ENCODE measurements at places on chromosomes 1 and 21.

DNA sequence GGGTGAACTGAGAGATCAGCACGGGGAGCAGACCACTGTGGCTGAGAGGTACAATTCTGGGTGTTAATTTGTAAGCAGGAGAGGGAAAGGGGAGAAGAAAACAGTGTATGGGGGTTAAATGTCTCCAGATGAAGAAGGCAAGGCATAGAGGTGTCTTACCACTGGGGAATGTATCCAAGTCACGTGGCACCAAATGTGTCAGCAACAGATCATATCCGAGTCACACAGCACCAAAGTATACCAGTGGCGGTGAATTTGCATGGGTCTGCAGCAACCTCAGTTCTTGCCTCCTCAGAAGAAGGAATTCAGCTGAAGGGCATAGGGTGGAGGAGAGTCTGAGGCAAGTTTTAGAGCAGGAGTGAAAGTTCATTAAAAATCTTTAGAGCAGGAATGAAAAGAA lies 21.2 kb upstream of the SYCP1 start:
- no peak for DNase-seq
- peaks cover 4% of the 10 kb centered on the region for H3K4me1 ChIP-seq
- peaks cover 3% of the 10 kb centered on the region for H3K27me3 ChIP-seq
- no peak overlapping the region for H3K27ac ChIP-seq
- no peak overlapping the region for H3K4me3 ChIP-seq

DNA sequence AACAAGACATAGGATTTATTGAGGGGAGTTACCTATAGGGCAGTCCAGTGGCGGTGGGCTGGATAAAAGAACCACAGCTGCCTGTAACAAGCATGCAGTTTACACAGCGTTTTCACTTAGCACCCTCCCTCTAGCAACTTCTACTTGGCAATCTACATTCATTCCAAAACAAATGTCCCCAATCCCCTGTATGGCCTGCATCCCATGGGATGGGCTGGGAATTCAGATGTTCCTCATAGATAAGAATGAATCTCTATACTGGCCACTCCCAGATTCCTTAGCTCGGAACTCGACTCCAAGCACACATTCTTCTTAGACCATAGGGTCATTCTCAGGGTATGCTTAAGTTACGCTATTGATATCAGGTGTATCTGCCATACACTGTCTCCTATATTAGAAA lies 33.3 kb downstream of the PCP4 start:
- H3K27me3 ChIP-seq, result no peaks in the 10 kb centered on the region
- H3K4me1 ChIP-seq, result no peaks in the 10 kb centered on the region
- no peak overlapping the region for H3K4me3 ChIP-seq
- H3K36me3 ChIP-seq, result no peaks in the 10 kb centered on the region

DNA sequence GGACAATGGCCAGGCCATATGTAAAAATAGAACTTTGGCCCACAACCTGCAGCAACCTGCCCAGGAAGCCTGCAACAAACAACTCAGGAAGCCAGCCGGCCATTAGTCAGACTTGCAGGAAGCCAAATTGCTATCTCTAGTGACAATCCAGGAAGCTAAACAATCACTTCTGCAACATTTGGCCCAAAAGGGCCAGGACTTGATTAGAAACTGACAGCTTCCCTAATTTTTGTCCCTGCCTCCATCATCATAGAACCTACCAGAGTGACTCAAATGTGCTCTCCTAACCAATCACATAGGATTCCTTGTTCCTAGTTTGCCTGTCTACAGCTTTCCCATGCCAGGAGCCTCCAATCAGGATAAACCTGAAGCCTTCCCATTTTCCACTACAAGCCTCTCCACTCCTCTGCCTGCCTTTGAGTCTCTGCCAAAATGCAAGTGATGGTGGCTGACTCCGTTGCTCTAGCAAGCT lies 639.3 kb downstream of the PTPRU start:
- H3K36me3 ChIP-seq, result no peaks in the 10 kb centered on the region
- H3K27me3 ChIP-seq, result peaks cover 11% of the 10 kb centered on the region
- H3K4me3 ChIP-seq, result no peak overlapping the region
- no peak for DNase-seq
- H3K27ac ChIP-seq, result no peak overlapping the region
- no peaks in the 10 kb centered on the region for H3K4me1 ChIP-seq

DNA sequence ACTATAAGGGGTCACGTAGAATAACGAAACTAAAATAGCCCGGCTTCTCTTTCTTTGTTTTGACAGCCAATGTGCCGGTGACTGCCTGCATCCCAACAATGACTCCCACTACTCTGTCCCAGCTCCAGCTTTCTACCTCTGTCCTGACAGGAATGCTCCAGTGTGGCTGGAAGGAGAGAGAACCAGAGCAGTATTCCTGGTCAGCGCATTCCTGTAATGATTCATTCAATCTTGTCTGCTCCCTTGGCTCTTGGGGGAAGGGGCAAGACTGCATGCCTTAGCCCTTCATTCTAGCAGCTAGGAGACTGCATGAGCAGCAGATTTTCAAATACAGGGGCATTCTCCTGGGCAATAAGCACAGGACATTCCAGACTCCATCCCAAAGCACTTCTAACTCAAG lies 132.1 kb upstream of the PRMT6 start:
- H3K4me1 ChIP-seq, result no peaks in the 10 kb centered on the region
- H3K27me3 ChIP-seq, result no peaks in the 10 kb centered on the region
- H3K36me3 ChIP-seq, result no peaks in the 10 kb centered on the region
- DNase-seq, result no peak

DNA sequence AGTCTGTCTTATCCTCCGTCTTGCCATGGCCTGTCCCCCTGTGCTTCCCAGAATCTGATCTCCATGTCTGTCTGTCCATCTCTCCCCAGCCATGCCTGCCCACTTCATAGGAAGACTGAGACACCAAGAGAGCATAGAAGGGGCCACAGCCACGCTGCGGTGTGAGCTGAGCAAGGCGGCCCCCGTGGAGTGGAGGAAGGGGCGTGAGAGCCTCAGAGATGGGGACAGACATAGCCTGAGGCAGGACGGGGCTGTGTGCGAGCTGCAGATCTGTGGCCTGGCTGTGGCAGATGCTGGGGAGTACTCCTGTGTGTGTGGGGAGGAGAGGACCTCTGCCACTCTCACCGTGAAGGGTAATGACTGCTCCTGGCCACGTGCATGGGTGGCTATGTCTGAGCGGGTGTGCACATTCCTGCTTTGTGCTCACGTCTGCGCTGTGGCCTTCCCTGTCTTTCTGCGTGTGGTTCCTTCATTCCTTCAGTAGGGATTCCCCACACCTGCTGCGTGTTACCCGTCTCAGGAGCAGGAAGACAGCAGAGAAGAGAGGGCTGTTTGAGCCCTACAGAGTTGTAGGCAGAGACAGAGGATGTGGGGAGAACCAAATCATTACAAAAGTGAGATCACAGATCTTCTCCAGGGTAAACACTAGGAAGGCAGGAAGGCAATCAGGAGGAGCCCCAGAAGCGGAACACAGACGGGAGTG lies 80.8 kb downstream of the OBSCN start:
- DNase-seq, result peak; percentile 20
- H3K4me3 ChIP-seq, result no peak overlapping the region
- peak overlapping the region; percentile 68 for H3K27ac ChIP-seq
- H3K27me3 ChIP-seq, result no peaks in the 10 kb centered on the region

DNA sequence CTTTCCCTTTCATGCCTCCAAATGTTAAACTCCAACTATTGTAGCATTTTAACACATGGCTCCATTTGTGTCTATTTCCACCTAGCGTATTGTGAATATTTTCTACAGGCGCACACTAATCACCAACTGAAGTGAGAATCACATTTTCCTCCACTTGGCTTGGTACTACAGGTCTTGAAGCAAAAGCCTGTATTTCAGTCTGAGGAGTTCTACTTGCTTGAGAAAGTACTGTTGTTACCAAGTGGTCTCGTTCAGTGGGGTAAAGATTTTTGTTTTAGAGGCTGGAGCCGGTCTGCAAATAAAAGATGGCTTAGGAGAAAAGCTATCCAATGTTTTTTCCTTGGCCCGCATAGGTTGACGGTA lies 550 bp upstream of the PTBP2 start:
- peaks cover 4% of the 10 kb centered on the region for H3K27me3 ChIP-seq
- DNase-seq, result no peak
- H3K36me3 ChIP-seq, result peaks cover 15% of the 10 kb centered on the region
- H3K27ac ChIP-seq, result peak overlapping the region; percentile 86
- peak overlapping the region; percentile 92 for H3K4me3 ChIP-seq
- peaks cover 19% of the 10 kb centered on the region for H3K4me1 ChIP-seq

GRCh38 chr1:10708757-10709156 lies 87.7 kb downstream of the CASZ1 start:
- H3K4me1 ChIP-seq, result no peaks in the 10 kb centered on the region
- H3K27me3 ChIP-seq, result peaks cover 2% of the 10 kb centered on the region
- H3K27ac ChIP-seq, result no peak overlapping the region
- no peak for DNase-seq
- no peaks in the 10 kb centered on the region for H3K36me3 ChIP-seq

- H3K36me3 ChIP-seq, result no peaks in the 10 kb centered on the region
- H3K27me3 ChIP-seq, result no peaks in the 10 kb centered on the region
- H3K4me3 ChIP-seq, result no peak overlapping the region
- H3K27ac ChIP-seq, result no peak overlapping the region
- DNase-seq, result no peak
- H3K4me1 ChIP-seq, result no peaks in the 10 kb centered on the region
Observed at GRCh38 chr1:81004011-81004410, 796.7 kb upstream of the ADGRL2 start.

DNA sequence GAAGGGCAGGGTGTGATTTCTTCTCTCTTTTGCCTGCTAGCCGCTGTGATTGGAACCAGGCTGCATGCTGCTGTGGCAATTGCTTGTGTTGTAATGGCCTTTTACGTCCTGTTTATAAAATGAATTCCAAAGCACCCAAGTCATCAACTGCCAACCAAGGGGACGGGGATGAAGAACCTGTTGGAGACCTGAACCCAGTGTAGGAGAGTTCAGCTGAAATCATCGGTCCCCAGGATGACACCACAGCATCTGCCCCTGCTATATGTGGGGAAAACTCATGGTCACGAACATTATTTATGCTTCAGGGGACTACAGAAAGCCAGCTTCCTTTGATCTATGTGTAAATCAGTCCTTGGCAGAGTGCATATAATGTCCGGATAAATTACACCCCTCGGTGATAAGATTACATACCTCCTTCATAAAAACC lies 3.8 kb downstream of the TMEM167B start:
- H3K36me3 ChIP-seq, result peaks cover 8% of the 10 kb centered on the region
- DNase-seq, result no peak
- peaks cover 20% of the 10 kb centered on the region for H3K4me1 ChIP-seq
- no peak overlapping the region for H3K4me3 ChIP-seq

- peaks cover 5% of the 10 kb centered on the region for H3K4me1 ChIP-seq
- DNase-seq, result no peak
- H3K27ac ChIP-seq, result no peak overlapping the region
- no peaks in the 10 kb centered on the region for H3K27me3 ChIP-seq
- peaks cover 1% of the 10 kb centered on the region for H3K36me3 ChIP-seq
Observed at GRCh38 chr1:24157918-24158481, 15.1 kb upstream of the IL22RA1 start.

GRCh38 chr21:28884481-28884880 lies 108.2 kb downstream of the LTN1 start:
- H3K27me3 ChIP-seq, result no peaks in the 10 kb centered on the region
- peaks cover 14% of the 10 kb centered on the region for H3K4me1 ChIP-seq
- H3K27ac ChIP-seq, result peak overlapping the region; percentile 100
- H3K36me3 ChIP-seq, result peaks cover 7% of the 10 kb centered on the region
- DNase-seq, result no peak
- H3K4me3 ChIP-seq, result peak overlapping the region; percentile 96

DNA sequence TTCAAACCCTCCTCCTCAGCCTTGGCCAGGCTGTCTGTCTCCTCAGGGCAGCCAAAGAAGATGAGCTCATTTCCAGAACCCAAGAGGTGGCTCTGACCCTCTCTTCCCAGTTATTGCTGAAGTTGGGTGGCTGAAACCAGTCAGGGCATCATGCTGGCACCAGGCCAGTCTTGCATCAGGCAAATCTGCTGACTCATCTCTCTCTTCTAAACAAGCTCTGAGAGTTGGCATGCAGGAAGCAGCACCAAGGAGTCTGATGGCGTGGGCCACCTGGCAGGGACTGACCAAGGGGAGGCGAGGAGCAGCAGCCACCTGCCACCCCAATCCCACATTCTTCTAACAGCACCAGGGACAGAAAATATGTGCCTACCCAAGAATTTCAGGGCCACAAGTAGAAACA lies 104.8 kb upstream of the ATP1A1 start:
- no peaks in the 10 kb centered on the region for H3K36me3 ChIP-seq
- H3K27ac ChIP-seq, result no peak overlapping the region
- no peaks in the 10 kb centered on the region for H3K27me3 ChIP-seq
- H3K4me1 ChIP-seq, result peaks cover 6% of the 10 kb centered on the region
- DNase-seq, result no peak

- peaks cover 1% of the 10 kb centered on the region for H3K36me3 ChIP-seq
- no peak overlapping the region for H3K27ac ChIP-seq
- no peak for DNase-seq
- H3K27me3 ChIP-seq, result peaks cover 21% of the 10 kb centered on the region
- no peak overlapping the region for H3K4me3 ChIP-seq
Observed at GRCh38 chr1:62774971-62775595, 8.8 kb upstream of the ATG4C start.

DNA sequence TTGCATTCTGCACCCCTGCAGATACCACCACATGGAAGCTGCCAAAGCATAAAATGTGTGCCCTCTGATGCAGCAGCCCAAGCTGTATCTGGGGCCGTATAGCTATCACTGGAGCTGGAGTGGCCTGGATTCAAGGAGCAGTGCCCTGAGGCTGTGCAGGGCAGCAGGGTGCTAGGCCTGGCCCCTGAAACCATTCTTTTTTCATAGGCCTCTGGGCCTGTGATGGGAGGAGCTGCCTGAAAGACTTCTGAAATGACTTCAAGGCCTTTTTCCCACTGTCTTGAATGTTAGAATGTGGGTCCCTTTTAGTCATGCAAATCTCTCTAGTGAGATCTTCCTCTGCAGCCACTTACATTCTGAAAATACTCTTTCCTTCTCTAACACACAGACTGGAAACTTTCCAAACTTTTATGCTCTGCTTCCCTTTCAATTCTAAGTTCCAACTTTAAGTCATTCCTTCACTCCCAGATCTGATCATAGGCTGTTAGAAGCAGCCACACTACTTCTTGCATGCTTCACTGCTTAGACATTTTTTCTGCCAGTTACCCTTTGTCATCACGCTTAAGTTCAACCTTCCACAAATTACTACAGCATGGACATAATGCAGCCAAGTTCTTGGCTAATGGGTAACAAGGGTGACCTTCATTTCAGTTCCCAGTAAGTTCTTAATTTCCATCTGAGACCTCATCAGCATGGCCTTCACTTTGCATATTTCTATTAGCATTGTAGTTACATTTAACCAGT lies 42.4 kb downstream of the DRAM2 start:
- no peaks in the 10 kb centered on the region for H3K4me1 ChIP-seq
- no peak overlapping the region for H3K27ac ChIP-seq
- no peak overlapping the region for H3K4me3 ChIP-seq
